HTR-8/SVneo (cell line): ENCODE measurements at places on chromosomes 7 and 10.

- no peak for DNase-seq
Measured at GRCh38 chr10:51773681-51774080, 74.3 kb upstream of the CSTF2T start.

- DNase-seq = no peak
Measured at GRCh38 chr7:139936760-139937310, 107.8 kb downstream of the TBXAS1 start.

- DNase-seq = no peak
Measured at GRCh38 chr10:114697061-114697598, 39.1 kb upstream of the ABLIM1 start.

DNA sequence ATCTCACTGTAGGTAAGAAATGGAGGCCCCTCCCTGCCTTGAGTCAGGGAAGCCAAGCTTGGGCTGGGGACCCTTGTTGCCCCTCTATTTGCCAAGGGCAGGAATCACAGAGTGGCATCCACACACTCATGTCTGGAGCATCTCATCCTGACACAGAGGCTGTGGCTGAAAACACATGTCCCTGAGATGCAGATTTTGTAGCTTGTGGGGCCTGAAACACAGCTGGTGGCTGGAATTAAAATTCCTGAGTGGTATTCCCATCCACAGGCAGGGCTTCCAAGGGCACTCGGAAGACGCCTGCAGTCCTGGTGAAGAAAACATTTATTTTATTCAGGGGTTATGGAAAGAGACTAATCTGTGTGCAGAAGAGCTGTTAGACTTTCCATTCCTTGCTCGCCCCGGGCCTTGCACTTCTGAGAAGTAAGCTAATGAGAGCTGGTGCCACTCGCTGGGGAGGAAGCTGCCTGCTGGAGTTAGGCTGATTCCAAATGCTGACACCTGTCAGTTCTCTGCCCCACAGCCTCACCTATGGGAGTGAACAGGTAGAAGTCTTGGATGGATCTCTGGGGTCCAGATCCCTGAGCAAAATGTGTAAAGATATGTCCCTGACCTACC, 36.0 kb downstream of the C10orf120 start:
- no peak for DNase-seq

- no peak for DNase-seq
Measured at GRCh38 chr7:111363099-111363498, 199.2 kb downstream of the IMMP2L start.

DNA sequence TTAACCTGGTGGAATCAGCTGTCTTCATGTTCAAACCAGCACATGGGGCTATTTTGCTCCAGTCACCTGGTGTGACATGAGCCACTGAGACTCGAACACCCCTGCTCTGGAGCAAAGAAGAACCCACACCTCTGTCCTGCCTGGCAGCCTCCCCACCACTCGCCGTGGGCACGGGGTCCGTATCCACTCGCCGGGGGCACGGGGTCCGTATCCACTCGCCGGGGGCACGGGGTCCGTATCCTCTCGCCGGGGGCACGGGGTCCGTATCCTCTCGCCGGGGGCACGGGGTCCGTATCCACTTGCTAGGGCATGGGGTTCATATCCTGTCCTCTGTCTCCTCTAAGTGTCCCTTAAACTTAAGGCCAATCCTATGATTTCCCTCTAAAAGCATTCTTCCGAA, 558.7 kb downstream of the PTPRN2 start:
- DNase-seq = no peak

DNA sequence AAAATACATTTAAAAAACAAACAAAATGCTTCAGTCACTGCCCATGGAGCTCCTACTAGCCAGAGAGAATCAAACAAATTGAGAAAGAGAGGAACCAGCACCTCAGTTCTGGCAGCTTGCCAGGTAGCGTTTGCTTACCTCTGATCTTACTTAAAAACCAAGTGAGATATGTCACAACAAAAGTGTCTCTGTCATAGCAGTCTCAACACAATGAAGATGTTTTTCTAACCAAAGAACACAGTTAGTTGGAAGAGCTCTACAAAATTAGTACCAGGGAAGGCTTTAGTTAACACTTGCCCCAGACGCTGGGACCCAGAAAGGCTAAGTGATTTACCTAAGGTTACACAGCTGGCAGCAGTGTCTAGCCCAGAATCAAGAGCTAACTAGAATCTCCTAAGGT, 3.4 kb downstream of the DOCK4 start:
- no peak for DNase-seq

DNA sequence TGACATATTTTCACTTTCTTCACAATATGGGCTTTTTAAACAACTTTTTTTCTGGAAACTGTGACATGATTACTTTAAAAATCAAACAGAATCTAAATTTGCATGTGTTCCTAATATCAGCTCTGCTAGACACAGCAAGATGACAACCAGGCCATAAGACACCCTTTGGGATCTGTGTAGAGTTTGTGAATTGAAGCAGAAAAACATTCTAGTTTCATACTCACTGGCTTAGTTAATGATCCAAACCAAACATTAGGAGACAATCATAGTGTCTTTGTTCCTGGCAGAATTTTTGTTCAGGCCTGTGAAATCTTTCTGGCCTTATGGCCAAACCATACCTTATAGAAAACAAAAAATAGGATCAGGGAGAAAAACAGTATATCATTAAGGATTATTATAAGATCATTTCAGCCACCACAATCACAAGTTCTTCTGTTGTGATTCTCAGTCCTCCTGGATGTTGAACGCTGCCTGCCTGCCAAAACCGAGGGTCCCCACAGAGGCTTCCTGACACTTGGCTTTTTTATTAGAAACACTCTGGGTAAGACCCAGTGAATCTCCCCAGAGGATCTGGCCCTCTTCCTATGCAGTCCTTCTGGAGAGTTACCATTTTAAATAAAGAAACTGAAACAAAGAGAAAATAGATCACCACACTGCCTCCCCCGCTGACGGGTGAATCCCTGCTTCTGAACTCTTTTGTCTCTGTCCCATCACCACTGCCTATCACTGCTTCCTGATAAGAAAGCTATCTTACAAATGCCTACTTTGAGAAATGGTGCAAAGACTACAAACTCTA, 79.2 kb upstream of the PPP1R3C start:
- DNase-seq = no peak

GRCh38 chr7:27793780-27794179, 53.8 kb downstream of the TAX1BP1 start:
- DNase-seq = peak; percentile 30

GRCh38 chr7:28830846-28831245, 127.3 kb downstream of the TRIL start:
- no peak for DNase-seq

GRCh38 chr7:82335927-82336326, 107.7 kb downstream of the CACNA2D1 start:
- DNase-seq = no peak

GRCh38 chr7:115558161-115558560, 472.4 kb downstream of the TFEC start:
- no peak for DNase-seq

- no peak for DNase-seq
Measured at GRCh38 chr10:46216836-46217751, 69.7 kb upstream of the ANTXRL start.

DNA sequence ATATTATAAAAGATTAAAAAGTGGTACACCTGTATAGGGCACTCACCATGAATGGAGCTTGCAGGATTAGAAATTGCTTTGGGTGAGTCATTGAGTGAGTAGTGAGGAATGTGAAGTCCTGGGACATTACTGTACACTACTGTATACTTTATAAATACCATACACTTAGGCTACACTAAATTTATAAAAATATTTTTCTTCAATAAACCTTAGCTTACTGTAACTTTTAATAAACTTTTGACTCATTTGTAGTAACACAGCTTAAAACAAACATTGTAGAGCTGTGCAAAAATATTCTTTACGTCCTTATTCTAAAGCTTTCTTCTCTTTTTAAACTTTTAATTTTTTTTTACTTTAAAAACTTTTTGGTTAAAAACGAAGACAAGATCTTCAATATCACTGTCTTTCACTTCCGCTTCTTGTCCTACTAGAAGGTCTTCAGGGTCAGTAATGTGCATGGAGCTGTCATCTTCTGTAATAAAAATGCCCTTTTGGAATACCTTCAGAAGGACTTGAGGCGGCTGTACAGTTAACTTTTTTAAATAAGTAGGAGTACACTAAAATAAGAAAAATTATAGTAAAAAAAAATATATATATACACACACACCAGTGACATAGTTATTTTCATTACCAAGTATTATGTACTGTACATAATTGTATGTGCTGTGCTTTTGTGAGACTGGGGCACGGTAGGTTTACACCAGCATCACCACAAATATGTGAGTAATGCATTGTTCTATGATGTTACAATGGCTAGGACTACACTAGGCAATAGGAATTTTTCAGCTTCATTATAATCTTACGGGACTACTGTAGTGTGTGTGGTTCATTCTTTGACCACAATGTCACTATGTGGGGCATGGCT, 3.5 kb downstream of the STK31 start:
- DNase-seq = peak; percentile 35

DNA sequence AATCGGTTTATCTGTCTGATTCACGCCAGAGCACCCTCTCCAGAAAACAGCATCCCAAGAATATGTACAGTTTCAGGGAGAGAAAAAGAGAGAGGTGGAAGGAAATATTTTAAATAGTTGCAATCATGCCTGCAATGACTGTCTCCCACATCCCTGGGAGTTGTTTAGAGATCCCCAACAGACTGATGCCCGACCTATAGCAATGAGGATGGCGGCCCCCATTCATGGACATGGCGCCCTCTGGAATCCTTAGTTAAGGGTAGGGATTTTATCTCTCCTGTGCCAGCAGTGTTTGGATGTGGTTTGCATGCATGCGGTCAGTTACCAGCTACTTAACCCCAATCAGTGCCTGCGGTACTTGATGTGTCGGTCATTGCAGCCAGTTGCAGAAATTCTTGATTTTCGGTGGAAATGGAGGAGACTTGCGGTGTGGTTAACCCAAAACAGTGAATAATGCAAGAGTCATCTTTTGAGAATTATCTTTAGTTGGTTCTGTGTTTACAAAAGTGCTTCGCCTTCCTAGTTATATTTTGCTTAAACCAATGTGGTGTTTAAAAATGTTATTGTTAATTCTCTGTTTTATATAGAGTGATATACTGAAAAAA, 186.0 kb upstream of the TCF7L2 start:
- no peak for DNase-seq

GRCh38 chr7:133572843-133573242, 320.0 kb downstream of the EXOC4 start:
- no peak for DNase-seq

GRCh38 chr7:123241809-123242208, 42.0 kb upstream of the SLC13A1 start:
- DNase-seq = no peak

DNA sequence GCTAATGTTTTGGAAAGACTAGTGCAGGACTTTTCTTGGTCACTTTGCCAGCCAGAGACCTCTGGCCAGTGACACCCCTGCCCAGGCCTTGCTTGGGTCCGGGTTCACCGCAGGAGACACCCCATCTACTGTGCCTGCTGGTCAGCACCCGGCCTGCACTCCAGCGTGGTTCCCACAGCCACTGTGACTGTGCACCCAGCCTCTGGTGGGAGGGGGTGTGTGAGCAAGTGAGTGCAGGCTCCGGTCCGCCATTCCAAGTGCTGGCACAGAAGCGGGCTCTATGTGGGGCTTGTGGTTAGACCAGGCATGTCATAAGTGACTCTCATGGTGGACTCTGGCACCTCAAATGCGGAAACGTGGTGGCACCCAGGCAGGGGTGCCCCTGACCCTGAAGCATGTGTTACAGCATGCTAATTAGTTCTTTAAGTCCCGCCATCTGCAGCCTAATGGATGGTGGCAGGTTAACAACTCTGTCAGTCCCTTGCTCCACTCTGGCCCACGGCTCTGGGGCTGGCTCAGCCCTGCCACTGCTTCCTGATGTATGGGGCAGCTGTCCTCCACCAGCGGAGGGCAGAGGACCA, 311.9 kb upstream of the HGF start:
- DNase-seq = no peak

- DNase-seq = no peak
Measured at GRCh38 chr7:37392673-37393017, 56.0 kb downstream of the ELMO1 start.

- no peak for DNase-seq
Measured at GRCh38 chr10:64093946-64094535, 572.8 kb downstream of the REEP3 start.

DNA sequence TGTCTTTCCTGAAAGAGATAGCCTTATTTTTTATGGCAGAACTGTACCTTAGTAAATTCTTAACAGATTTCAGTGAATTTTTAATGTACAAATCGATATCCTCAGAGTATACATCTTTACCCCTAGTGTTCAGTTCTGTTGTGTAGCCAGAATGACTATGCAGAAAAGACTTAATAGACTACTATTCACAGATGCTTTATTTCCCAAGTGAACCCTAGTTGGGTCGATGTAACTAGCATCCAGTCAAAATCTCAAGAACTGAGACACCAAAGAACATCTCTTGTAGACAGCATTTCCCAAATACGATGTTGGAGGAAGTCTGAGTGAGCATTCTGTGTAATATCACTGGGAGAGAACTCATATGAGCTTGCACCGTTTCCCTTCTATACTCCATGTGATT, 1.5 kb downstream of the AKR1C3 start:
- DNase-seq = no peak

DNA sequence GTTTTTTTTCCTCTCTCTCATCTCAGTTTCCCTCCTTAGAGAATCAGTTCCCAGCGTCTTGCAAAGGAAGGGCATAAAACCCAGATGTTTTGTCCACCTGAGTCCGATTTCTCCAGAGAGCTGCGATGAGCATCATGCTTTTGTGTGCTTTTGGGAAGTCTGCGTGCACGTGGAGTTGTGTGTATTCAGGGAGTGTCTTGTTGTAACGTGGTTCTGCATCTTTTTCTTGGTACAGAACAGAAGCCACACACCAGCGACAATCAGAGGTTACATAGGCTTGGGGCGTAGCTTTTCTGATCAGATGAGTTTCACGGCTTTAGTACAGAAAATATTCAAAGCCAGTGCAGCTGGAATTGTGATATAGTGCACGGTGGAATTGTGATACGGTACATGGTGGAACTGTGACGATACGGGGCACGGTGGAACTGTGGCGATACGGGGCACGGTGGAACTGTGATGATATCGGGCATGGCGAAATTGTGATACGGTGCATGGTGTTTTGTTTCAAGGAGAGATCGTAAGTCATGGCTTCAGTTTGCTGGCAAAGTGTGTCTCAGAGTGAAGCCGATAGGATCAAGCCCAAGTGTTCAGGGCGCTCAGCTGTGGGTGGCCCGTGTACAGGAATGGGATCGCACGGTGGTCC, 32.8 kb downstream of the FOXK1 start:
- no peak for DNase-seq

- DNase-seq = no peak
Measured at GRCh38 chr7:94042381-94042780, 38.2 kb upstream of the BET1 start.
